ENCODE measurements at places on chromosomes 12 and 14.

DNA sequence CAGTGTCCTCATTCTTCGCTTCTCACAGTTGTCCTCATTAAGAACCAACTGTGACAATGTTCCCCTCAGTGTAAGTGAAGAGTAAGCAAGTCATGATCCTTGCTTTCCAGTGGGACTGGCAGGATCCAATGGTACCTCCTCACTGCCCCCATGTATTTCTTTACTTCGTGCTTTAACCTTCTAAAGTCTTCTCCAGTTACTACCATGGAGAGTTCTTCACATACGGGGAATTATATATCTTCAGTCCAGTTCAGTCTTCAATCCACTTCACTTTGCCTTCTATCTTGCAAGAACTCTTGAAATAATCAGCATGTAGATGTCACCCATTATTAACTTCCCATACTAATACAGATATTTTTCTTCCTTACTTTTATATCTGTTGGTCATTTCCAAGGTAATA is 381.9 kb upstream of the GARIN6 start:
- no peak for DNase-seq

GRCh38 chr12:30308010-30308717 is 387.5 kb downstream of the IPO8 start:
- no peak for DNase-seq

DNA sequence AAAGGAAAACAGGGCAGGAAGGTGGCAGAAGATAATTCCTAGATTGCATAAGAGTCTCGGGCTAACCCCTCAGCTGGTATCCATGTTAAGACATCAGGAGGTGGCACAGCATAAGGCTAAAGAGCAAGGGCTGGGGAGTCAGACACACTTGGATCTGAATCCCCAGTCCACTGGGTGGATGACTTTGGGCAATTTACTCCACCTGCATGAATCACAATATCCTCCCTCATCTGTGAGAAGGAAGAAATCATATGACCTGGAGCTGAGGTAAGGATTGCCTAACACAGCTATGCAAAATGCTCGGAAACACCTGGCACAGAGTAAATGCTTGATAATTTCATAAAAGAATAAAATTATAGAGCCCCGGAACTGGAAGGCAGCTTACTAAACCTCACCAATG is 217.9 kb downstream of the PIK3C2G start:
- peak; percentile 75 for DNase-seq

- peak; percentile 83 for DNase-seq
These were observed 439 bp upstream of the ANAPC5 start for GRCh38 chr12:121352682-121353018.

- no peak for DNase-seq
These were observed 240.8 kb upstream of the PWP1 start for GRCh38 chr12:107444771-107445170.

DNA sequence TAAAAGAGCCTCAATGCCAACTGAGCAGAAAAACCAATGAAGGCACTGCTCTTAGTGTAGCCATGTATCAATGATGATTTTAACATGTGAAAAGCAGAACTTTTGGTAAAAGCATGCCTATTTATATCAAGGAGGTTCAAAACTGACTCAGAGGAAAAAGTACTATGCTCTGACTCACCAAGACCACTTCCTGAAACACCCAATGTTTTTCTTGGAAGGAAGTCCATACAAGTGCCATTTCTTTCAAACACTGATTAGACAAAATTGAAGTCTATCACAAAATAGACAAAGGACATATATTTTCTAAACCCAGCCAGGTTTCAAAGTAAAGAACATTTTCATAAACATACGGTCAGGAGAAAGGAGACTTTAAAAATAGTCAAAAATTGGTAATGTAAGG is 88.6 kb downstream of the EPS8 start:
- no peak for DNase-seq

DNA sequence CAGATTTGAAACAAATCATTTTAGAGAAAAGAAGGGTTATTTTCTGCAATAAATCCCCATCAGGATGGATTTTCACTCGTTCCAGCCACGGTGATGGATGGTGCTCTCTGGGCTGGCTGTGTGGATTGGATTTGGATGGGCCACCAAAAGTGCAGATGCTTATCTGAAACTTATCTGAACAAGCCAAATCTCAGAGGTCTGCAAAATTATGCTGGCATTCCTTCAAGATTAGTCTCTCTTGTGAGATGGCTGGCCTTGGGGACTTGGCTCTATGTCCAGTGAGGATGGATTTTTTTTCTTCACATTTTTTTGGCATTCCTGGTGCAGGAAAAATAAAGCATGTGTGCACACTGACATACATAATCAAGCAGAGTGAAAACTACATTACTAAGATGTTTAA is 341.9 kb downstream of the GXYLT1 start:
- no peak for DNase-seq

- DNase-seq = no peak
These were observed 69.5 kb downstream of the CLMN start for GRCh38 chr14:95250140-95250769.

DNA sequence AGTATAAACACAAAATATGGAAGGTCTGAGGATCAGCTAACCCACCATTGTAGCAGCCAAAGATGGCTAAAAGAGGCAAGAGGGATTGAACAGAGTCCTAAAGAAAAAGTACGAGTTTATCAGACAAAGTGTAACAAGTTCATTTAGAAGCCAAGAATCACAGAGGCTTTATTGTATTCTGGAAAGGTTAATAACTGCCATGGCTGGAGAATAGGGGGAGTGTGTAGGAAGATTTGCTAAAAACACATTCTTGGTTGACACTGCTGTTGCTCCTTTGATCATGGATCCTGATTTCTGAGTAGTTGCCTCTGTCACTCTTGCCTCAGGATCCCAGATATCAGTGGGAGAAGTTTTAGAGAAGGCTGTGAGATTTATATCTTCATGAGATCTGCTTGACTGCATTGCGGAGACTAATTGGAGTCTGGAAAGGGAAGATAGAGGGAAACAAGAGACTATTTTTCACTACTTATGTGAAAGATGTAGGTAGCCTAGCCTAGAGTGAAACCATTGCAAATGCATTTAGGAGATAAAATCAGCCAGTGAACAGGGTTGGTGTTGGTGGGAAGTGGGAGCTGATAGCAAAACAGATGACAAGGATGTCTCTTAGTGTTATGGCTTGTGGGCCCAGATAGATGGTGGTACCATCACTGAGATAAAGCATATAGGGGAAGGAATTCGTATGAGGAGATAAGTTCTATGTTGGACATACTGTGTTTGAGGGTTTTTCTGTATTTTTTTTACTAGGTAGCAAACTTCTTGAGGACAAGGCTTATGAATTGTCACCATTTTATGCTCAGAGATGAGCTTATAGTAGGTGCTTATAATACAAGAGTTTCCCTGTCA is 402.9 kb upstream of the PDE3A start:
- no peak for DNase-seq

DNA sequence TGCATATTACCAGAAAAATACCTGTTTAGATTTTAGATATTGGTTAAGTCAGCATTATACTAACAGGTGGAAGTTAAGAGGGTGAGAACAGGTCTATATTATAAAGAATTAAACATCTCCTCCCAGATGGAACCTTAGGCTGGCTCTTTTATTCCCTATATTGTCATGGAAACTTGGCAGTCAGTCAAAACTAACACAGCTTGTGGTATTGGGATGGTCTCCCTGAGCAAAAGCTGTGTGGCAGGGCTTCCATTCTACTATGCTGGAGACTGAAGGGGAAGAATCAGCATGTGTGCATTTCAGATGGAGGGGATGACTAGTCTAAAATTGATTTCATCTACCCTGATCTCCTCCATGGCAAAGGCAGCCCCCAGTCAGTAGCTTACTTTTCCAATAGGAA is 66.7 kb downstream of the SMOC1 start:
- DNase-seq = peak; percentile 65

DNA sequence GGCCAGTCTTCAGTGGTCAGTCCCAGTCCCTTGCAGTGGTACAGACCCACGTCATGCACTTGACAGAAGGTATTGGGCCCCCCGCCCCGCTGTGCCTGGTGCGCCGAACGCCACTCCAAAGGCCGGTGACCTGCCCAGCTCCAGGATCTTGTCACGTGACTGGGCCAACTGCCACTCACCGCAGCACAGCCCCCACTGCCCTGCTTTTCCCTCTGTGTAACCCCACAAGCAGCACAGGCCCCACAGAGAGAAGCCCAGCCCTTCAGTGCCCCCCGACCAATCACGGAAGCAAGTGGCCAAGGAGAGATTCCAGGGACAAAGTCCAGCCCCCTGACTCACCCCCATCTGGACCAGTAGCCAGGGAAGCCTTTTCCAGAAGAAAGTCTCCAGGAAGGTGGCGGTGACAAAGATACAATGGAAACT is 498 bp downstream of the GPR132 start:
- DNase-seq = no peak

GRCh38 chr12:102964872-102965271 is 7.4 kb downstream of the ASCL1 start:
- peak; percentile 93 for DNase-seq

GRCh38 chr14:53743371-53743770 is 213.3 kb downstream of the BMP4 start:
- DNase-seq = no peak

GRCh38 chr12:64137117-64137516 is 85.0 kb downstream of the KICS2 start:
- no peak for DNase-seq

- no peak for DNase-seq
These were observed 10.7 kb upstream of the RTRAF start for GRCh38 chr14:51978681-51979085.

DNA sequence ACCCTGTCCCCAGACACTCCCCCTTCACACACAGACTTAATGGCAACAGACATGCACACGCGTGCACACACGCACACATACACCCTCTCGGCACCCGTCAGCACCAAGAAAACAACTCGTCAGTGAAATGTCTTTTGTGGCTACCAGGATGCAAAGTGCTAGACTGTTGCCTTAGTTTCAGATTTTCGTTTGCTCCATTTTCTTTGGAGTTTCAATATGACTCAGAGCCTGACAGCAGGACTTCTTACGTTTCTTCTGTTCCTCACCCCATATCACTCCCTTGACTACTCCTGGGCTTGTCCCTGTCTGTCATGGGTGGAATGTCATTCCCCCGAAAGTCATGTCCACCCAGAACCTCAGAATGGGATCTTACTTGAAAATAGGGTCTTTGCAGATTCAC is 182.9 kb downstream of the GLT1D1 start:
- no peak for DNase-seq

GRCh38 chr12:129069886-129070285 is 216.6 kb downstream of the GLT1D1 start:
- DNase-seq = peak; percentile 33

DNA sequence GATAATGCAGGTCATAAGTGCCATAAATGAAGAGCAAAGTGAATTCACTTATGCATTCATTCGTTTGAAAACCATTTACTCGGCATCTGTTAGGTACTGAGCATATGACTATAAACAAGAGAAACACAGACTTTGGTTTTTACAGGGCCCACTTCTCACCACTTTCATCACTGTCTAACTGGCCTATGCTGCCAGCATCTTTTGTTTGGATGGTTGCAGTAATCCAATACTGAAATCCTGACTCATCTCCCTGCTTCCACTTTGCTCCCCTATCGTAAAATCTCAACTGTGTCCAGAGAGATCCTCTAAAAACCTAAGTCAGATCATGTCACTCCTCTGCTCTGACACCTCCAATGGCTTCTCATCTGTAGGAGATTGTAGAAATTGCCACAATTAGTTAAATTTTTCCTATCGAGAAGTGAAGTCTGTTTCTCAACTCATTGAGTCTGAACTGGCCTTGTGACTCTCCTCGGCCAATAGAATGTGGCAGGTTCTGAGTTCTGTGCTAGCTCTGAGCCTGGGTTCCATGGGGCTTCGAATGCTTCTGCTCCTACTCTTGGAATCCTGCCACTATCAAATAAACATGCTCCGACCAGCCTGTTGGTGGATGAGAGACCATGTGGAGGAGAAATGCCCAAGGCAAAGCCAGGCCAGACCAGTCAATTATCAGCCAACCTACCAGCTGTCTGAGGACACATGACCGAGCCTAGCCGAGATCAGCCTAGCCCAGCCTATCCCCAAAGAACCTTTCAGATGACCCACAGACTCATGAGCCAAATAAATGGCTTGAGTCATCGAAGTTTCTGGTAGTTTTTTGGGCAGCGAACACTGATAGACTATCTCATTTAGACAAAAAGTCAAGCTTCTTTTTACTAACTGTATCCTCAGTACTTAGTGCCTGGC is 2.2 kb upstream of the BATF start:
- DNase-seq = no peak

GRCh38 chr12:75439048-75439447 is 41.5 kb upstream of the GLIPR1 start:
- DNase-seq = no peak

DNA sequence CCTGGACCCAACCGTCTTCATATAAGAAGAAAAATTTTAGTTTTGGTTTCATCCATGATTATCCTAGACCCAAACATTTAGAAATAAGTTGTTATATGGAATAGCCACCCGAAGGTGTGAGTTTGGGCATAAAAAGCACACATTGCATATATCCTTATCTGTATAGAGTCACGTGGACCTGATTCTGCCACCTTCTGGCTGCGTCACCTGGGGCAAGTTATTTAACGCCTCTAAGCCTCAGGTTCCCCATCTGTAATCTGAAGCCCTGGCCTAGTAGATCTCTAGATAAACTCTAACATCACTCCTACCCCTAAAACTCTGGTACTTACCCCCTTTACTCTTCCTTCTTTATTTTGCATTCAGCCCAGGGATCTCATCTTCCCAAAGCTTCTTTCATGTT is 14.3 kb upstream of the KRT5 start:
- no peak for DNase-seq

GRCh38 chr14:104385531-104386101 is 193.9 kb upstream of the C14orf180 start:
- no peak for DNase-seq

- no peak for DNase-seq
These were observed 29.5 kb upstream of the MSRB3 start for GRCh38 chr12:65248656-65249633.

GRCh38 chr12:16602412-16602811 is 3.5 kb downstream of the LMO3 start:
- peak; percentile 71 for DNase-seq

DNA sequence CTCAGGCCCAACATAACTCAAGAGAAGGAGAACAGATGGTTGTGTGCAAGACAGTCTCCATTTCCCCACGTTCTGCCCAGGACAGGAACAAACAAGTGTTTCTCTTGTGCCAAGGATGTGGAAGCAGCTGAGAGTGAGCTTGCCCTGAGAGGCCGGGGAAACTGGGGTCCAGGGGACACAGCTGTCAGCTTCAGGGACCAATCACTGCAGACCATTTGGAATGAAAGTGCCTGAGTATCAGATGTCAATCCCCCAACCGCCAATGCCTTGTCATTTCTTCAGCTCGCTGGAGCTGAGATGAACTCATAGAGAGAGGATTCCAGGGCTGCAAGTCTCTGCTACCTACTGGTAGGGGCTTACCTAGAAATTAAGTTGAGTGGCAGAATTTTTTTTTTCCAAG is 71.9 kb upstream of the METAP2 start:
- DNase-seq = no peak

DNA sequence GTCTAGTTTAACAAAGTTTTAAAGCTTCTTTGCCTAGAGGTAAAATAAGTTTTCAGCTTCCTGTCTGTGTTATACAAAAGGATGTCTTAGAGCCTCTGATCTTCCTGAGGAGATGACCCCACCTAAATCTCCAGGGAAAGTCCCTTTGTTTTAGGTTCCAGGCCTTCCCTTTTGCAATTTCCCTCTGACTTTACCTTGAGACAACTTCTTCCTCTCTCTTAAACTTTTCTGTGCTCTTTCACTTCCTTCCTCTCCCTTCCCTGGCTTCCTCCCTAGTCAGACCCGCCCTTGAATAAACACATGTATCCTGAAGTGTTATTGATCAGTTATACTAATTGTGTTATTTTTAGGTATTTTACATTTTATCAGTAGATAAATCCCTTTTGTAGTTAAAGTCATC is 134.8 kb downstream of the DYRK2 start:
- DNase-seq = no peak
